ENCODE measurements at places on chromosomes 3 and 15.

DNA sequence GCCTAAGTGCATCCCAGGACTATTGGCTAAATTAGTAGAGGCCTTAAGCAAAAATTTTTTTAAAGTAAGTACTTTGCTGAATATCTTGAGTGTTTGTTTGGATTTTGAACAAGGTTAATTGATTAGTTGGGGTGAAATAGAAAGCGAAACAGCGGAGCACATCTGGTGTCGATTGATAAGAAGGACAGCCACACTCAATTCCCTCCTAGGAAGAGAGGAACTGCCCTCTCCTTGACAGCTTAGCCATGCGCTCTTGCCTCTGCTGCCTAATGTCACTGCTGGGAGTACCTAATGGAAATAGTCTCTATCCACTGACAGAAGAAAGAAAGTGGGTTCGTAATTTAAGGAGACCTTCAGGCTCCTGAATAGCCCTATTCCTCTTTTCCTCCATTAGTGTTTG, 943.6 kb downstream of the DIPK2A start:
- no peak for DNase-seq

GRCh38 chr15:32747921-32748342, 30.1 kb downstream of the GREM1 start:
- DNase-seq = no peak

DNA sequence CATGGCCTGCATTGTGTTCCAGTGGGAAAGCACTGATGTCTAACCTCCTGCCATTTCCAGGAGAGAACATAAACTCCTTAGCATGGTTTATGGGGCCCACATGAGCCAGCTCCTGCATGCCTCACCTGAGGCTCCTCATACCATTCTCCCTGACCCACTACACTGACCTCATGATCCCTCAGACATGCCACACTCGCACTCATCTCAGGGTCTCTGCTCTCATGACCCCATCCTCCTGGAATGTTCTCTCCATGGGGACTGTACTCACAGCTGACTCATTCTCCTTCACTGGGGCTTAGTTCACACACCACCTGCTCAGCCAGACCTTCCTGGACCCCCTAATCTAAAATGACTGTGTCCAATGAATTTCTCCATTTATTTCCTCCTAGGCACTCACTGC, 4.0 kb upstream of the LMCD1 start:
- DNase-seq = peak; percentile 66

DNA sequence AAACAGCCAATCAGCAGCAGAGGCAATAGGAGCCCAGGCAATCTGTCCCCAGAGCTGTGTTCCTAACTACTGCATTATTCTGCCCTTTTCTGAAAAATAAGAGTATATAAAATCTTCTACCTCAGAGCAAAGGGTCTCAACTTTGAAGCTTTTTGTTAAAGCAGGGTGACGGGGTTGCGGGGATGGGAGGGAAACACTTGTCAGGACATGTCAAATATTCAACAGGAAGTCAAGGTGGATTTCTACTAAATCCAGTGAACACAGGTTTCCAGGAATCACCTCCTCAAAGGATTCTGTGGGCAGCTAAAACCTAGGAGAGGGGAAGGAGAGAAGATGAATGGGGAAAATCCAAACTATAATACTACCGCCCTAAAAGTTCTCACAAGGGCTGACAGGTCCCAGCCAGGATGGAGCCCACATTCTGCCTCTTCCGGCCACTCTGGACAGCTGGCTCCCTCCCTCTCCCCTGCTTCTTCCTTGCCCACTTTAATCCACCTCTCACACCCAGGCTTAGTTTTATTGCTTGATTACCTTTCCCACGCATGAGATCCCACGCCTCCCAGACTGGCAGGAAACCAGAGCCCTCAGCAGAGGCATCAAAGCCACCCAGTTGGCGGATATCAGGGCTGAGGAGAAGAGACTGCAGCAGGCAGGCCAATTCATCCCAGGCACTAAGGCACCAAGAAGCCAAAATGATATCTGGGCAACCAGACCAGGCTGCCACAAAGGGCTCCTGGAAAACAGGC, 77.2 kb downstream of the OSBPL10 start:
- DNase-seq = no peak

DNA sequence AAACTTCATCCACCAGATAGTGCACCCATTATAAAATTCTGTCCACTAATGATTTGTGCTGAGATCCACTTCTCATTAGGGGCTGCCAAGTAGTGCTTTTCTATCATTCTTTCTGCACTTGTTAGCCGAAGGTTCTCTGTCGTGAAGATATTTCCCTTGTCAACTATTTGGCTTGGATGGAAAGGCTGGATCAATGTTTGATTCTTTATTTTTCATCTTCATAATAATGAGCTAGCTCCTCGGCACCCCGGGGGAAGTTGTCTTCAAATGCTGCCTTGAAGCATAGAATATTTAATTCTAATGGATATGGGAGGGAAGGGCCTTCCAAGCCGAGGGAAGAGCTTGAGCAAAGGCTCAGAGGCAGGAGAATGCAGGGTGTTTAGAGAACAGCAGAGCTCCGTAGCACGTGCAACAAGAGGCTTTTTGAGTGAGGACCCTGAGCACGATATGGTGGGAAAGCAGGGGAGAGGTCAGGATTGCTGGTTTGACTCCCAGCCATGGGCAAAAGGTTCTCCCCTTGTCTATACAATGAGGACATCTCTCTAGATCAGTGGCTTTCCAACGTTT, 16.3 kb upstream of the MUC20 start:
- DNase-seq = no peak

GRCh38 chr15:41501191-41501917, 7.7 kb downstream of the ITPKA start:
- peak; percentile 44 for DNase-seq

GRCh38 chr3:71294919-71295318, 288.6 kb downstream of the FOXP1 start:
- no peak for DNase-seq

DNA sequence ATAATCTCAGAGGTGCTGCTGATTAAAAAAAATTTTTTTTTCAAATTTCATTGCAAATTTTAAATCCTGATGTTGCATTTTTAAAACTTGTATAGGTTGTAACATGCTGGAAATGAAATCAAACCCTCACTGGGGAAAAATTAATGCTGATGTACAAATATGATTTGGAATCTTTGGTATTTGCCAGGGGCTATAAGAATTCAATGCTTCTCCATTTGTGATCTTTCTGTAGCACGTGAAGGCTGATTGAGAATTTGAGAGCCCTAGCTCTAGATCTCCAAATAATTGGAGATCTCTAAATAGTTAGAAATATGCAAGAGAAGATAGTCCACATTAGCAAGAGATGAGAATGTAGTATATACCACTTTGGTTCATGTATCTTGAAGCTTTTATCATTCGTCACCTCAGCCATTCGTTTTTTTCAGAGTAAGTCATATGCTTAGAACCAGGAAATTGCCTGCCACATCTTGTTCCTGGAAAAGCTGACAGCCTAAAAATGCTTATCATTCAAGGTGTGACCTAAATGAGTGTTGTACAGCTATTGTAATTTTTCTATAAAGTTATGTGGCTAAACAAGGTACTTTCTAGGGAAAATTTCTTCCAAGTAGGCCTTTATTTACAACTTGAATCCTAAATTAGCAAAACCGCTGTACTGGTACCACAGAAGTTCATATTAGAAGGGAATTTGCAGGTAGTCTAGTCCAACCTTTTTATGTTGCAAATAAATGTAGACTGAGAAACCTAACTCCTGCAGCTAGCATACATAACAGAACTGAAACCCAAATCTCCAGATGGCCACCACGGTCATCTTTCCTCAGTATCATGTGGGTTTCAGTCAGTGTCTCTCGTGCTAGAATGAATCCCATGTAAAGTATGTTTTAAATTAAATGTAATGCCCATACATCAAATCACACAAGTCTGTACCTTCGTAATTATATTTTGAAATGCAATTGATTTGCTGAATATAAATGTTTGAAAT, 48.5 kb downstream of the FNDC3B start:
- no peak for DNase-seq

GRCh38 chr3:1677576-1678156, 421.0 kb upstream of the CNTN4 start:
- DNase-seq = no peak

DNA sequence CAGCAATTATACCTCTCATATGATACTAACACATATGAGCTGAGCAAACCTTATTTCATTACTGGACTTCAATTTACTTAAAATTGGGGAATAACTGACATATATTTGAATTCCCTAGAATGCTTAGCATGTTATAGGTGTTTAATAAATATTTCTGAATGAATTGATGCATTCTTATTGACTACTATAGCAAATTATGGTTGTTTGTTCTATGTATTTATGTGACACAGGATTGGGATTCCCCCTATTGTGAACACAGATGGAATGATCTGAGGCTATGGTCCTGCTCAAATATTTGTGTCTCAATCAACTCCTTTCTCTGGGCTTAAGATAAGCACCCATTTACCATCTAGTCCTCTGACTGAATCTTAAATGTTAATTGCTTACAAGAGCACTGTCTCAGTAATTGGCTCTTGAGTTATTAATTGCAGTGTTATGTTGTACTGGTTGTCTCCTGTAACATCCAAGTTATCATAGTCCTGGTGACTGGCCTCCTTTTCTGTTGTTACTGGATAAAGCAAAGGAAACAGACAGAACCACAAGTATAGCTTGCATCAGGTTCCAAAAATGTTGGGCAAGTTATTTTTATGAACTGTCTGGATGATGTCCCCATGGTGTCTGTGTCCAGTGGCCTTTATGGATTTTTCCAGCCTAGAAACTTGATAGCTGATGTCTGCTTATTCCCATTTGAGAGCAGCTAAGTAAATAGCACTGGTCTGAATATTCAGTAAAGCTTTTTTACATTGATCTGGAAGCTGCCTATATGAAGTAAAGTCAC, 2.3 kb upstream of the UACA start:
- peak; percentile 63 for DNase-seq
